ENCODE measurements at places on chromosomes 6 and 20. TPM values are rescaled to one million over a fixed set of nuclear protein-coding genes. Genes with fewer than 3 reads are reported as not detected.

C6orf15 gene
- total RNA-seq = not detected

COL11A2 gene
- 0.75 TPM for total RNA-seq

TFAP2B gene
- not detected for total RNA-seq

SLC35D3 gene
- total RNA-seq = not detected

XKR7 gene
- not detected for total RNA-seq

DNA sequence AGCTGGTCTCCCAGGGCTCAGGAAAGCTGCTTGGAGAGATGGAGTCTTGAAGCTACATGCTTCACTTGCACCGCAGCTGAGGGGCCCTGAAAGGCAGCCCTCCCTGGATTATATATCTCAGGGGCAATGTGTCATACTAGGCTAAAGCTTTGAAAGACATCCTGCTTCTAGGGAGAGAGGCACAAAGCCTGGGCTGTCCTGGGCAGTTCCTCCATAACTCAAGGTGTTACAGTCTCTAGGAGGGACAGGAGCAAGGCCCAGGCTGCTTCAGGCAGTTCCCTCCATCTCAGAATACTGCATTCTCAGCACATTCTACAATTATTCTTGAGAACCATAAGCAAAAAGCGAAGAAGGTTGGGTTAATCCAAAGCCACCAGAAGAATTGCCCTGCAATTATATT lies 22.0 kb upstream of the TXNDC5 start:
- no peak for DNase-seq

DNA sequence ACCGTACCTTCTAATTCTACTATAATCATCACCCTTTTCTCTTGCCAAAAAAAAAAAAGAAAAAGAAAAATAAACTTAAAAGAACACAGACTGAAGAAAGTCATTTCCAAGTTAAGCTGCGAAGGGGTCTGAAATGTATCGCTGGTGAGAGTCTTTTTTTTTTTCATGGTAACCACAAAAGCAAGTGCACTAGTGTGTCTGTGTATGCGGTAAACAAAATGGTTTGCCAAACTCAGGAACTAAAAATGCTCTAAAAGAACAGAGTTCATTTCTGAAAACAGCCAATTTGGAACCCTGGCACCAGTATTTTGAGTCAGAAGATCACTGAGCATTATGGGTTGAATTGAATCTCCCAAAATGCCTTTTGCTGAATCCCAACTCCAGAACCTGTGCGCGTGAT lies 46.6 kb downstream of the CDH4 start:
- no peak for DNase-seq

DNA sequence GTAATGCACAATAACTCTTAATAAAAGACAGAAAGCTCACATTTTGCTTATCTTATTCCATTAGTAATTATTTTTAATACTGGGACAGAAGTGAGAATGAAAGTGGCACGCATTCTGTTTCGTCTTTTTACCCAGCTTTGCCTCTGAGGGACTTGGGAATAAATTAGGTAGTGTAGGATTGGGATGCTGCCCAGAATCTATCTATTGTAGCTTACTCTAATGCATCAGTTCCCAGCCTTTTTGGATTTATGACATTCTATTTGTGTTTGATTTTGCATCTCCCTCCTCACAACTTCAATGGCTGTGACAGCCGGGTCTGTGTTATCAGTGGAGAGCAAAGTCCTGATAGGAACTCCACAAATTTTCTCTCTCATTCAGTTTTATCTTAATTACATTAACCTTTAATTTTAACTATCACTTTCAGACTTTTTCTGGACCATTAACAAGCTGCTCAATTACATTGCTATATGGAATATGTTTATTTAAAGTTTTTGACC lies 62.9 kb upstream of the TULP4 start:
- no peak for DNase-seq

DNA sequence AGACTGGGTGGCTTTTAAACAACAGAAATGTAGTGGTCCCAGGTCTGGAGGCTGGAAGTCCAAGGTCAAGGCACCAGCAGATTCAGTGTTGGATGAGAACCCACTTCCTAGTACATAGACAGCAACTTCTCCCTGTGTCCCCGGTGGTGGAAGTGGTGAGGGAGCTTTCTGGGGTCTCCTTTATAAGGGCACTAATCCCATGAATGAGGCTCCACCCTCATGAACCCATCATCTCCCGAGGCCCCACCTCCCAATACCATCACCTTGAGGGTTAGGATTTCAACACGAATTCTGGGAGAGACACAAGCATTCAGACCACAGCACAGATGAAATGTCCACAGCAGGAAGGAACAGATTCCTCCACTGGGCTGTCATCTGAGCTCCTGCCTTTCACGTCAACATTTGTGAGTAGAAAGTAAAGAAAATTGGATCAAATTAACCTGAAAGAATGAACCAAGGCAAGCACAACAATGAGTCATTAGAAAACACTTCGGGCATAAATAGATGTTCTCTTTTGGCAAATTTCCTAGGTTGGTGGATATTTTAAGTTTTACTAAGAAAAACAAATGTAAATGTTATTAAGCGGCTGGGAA lies 130.7 kb downstream of the RNASET2 start:
- no peak for DNase-seq

GRCh38 chr20:53940360-53940702 lies 130.1 kb downstream of the BCAS1 start:
- no peak for DNase-seq

- no peak for DNase-seq
Observed at GRCh38 chr6:5055118-5055517, 30.0 kb upstream of the PPP1R3G start.

DNA sequence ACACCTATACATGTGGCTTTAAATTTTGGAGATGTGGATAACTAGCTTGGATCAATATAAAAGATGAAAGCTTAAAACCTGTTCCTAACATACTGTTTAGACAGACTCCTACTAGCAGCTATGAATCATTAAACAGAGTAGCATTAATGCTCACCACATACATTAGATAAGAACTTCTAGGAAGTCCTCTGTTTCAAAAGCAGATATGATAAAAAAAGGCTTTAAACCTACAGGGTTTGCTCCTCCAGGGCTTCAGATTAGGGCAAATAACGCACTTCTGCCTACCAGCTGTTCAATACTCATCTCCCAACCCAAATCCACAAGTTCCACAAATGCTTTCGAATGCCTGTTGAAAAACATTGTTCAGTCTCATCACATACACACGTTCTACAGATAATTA lies 1.5 kb downstream of the REPS1 start:
- no peak for DNase-seq

DNA sequence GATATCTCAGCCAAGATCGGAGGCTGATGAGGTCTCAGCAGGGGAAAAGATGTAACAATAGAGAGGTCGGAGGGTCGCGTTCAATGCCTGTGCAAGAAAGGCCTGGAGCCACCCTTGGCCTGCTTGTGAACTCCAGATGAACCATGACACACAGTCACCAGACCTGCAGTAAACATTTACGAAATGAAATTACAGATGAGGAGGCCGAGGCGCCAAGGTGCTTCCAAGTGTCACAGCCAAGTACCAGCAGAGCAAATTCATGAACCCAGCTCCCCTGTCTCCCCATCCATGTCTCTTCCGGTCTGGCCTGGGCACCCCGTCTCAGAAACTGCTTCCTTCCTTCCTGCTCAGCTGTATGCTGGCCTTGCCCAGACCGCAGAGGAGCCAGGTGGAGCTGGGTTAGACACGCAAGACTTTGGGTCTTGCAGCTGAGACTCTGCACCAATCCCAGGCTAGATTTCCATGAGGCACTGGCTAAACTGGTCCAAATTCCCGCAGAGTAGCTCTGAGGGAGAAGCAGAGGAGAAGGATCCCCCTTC lies 48.1 kb downstream of the CHMP4B start:
- DNase-seq = peak; percentile 52

DNA sequence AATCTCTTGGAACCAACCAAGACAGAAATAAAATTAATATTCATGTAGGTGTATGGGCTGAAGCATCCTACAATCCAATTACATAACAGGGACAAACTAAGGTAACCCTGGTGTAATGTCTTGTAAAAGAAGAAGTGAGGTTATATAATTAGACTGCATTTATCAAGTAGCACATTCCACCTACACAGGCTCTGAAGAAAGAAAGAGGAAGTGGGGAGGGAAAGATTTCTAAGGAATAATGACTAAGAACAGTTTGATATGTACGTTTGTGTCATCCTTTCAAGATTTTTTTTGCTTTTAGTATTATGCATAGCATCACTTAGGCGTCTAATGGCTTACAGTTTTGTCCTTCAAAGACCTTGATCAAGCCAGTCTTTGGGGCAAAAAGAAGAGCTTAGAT lies 139.7 kb downstream of the PLCB1 start:
- no peak for DNase-seq

DNA sequence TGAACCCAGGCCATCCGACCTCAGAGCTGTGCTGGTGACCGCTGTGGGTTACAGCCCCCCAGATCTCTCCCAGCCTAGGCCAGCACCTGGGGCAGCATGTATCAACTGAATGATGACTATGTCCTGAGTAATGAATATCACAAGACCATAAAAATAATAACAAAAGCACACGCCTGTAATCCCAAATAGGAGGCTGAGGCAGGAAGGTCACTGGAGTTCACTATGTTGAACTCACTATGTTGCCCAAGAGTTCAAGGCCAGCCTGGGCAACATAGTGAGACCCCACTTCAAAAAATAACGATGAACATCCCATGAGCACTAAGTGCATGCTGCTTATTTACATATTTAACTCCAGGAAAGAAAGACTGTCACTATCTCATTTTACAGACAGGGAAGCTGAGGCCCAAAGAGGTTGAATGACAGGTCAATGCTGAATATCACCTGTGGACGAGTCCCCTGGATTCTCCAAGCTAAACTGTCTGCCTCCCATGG lies 92.3 kb downstream of the NFATC2 start:
- DNase-seq = no peak

DNA sequence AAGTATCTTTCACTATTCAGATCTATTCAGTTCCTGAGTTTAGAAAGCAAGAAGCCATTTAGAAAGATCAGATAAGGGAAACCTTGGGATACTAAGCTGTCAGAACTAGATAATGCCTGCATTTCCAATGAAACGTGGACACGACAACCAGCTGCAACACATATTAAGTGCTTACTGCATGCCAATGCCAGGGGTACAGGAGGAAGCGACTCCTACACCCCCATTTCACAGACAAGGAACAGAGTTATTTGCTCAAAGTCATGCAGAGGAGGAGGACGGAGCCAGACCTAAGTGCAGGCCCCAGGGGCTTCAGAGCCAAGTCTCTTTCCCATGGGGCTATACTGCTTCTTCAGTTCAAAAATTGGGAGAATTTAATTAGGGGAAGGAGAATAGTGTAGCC lies 62.4 kb downstream of the PREX1 start:
- DNase-seq = no peak
